Lower leg skin (tissue), 4 donors: ENCODE measurements at places on chromosomes 6 and 20. TPM values are rescaled to one million over a fixed set of nuclear protein-coding genes. Genes with fewer than 3 reads are reported as not detected.
A peak's percentile ranks its signal among the peaks of the same experiment; 100 is the strongest.

Gene SRSF12
- total RNA-seq = not detected

Gene CEBPB
- 221 TPM for total RNA-seq

Gene LGSN
- not detected for total RNA-seq

Gene OXT
- not detected for total RNA-seq

GRCh38 chr6:19463250-19463649, 373.9 kb upstream of the ID4 start:
- no peak for DNase-seq

GRCh38 chr6:48736501-48737206, 625.7 kb upstream of the PTCHD4 start:
- no peak for DNase-seq

DNA sequence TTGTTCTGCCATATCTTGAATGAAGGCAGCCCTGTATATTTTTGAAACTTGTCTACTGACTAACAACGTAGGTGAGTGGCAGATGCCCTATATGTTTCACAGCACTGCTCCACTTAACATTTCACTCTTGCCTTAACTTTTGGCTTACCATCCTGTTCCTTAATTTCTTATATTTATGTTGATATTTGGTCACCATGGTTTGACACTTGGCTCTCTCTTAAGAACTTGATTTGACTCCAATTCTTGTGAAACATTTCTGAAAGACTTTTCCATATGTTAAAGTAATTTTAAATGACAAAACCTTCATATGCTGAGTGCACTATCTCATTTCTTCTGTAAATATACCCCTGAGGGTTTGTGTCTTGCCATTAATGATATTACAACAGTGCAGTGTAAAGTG, 434.3 kb upstream of the IMPG1 start:
- DNase-seq = no peak

DNA sequence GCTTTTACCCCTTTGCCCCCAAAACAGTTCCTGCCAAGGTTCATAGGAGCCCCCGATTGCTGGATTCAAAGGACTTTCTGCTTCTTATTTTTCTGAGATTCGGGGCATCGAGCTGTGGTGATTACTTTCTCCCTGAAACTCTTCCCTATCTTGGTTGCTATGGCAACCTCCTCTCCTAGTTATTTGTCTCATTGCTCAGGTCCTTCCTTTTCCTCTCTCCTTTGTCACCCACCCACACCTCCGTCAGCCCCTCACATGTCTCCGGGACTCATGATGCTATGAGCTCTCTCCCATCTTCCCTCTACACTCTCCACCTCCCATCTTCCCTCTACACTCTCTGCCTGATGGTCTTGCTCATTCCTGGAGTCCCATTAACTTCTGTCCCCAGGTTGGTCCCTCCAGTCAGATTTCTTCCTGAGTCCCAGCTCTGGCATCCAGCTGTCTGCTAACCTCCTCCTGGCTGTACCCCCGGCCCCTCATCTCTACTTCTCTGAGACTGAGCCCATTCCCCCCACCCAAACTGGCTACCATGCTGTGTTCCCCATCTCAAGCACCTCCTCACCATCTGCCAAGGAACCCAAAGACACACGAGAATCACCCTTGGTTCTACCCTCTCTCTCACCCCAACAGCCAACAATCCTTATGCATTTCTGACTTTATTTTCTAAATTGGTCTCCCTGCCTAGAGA, 30.2 kb upstream of the NNAT start:
- peak; percentile 59 for DNase-seq

DNA sequence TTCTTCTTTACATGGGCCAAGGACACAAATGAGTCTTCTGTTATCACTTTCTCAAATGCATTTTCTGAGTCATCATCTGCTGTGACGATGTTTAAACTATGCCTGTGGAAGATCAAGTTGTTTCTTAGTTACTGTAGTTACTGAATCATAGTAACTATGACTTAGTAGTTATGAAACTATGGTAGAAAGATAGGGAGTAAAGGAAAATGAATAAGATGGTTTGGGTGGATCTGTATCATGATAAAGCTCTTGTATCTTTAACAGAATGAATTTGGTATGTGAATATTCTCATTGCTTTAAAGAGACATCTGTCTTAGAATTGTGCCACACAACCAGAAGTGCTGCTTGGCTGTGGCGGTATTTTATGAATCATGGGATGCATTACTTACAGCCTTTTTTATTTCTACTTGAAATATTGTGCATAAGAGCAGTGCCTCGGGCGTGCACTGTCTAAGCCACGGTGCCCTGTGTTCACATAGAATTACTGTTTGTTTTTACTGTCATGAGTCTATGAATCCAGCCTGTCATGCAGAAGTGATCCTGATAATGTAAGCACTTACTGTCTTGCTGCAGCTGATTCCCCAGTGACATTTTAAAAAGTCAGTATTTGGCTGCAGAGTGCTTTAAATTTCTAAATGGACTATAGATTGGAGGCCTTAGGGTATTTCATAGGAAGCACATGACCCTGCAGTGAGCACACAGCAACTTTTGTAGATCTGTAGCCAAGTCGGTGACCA, 215.2 kb downstream of the TMEM242 start:
- no peak for DNase-seq

GRCh38 chr6:37691904-37692806, 5.5 kb downstream of the MDGA1 start:
- peak; percentile 94 for DNase-seq
